NCI-H526 treated with DMSO at 0.1 percent for 48 hours (cell line): ENCODE measurements at places on chromosomes 1 and 21.

- DNase-seq: no peak
Observed at GRCh38 chr1:62070384-62071011, 124.2 kb upstream of the L1TD1 start.

DNA sequence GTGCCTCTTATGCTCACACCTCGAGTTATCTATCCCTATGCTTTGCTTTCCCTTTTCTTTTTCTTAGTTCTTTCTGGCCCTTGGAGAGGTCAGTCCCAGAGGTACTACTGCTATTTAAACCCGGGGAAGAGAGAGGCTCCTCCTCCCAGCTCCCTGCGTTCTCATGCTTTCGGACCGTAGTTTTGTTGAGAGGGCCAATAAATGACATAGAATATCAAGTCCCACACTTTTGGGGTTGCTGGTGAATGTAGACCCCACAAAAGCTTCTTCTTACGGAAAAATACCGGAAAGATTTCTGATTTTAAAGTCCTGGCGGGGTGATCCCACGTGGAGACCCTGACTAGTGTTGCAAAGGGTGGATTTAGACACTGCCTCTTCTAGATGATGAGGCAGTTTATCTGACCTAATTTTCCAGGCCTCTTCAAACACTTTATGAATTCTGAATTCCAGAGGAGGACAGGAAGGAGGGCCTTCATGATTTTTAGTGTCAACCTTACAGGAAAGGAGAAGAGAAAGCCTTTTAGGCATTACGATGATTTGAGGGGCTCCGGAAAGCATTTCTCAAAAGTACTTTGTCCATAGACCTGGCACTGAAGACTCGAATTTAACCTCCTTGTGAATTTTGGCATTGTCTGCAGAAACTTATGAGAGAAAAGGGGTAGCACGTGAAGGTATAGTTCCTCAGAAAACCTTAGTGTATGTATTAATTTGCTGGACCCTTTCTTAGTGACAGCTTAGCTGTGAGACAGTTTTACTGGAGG lies 694 bp downstream of the TMEM167B start:
- peak; percentile 81 for DNase-seq

GRCh38 chr1:7224644-7225043 lies 439.4 kb downstream of the CAMTA1 start:
- DNase-seq: no peak

DNA sequence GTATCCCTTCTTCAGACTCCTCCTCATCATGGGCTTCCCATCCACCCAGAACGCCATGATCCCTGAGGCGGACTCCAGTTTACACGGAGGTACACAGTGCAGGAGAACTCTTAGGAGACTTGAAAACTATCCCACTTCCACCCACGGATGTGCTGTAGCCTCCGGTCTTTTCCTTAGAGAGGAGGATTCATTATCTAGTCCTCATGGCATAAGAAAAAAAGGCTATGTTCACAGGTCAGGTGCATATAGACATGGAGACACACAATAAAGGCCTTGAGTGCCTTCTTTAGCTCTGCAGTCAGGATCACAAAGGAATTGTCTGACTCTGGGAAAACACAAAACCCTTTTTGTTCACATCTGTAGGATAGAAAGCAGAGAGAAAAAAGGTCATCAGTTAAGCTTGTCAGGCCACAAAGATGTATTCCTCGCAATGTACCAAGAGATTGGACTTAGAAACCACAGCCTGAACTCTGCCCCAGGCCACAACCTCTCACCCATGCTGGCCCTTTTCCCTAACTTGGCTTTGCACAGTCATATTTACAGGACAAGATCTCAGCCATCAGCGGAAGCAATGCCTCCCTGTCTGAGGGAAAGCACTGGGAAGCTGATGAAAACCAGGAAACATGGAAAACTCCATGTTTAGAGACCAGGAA lies 9.0 kb downstream of the CRP start:
- no peak for DNase-seq

GRCh38 chr1:112887599-112888283 lies 68.3 kb downstream of the SLC16A1 start:
- DNase-seq: no peak

DNA sequence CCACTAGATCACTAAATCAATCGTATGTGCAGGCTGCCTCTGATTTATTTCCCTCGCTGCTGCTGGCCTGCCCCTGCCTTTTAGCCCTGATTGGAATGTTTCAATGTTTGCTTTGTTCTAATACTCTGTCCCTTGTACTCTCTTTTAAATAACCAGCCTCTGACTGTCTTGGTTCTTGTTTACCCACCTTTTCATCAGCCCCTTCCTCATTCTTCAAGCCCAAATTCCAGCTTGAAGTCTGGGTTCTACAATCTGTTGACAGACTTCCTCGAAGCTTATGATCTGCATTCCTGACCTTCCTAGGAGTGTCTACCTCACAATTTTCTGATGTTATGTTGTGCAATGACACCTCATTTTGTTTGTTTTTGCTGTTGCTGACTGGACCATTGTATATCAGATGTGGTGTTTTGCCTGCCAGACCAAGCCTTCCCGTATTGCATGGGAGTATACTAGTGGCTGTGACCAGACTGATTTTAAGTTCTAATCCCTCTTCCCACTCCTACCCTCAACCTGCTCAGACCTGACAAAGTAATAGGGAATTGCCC lies 46.6 kb upstream of the APOBEC4 start:
- DNase-seq: no peak

GRCh38 chr1:3363756-3364155 lies 90.7 kb upstream of the ARHGEF16 start:
- no peak for DNase-seq

DNA sequence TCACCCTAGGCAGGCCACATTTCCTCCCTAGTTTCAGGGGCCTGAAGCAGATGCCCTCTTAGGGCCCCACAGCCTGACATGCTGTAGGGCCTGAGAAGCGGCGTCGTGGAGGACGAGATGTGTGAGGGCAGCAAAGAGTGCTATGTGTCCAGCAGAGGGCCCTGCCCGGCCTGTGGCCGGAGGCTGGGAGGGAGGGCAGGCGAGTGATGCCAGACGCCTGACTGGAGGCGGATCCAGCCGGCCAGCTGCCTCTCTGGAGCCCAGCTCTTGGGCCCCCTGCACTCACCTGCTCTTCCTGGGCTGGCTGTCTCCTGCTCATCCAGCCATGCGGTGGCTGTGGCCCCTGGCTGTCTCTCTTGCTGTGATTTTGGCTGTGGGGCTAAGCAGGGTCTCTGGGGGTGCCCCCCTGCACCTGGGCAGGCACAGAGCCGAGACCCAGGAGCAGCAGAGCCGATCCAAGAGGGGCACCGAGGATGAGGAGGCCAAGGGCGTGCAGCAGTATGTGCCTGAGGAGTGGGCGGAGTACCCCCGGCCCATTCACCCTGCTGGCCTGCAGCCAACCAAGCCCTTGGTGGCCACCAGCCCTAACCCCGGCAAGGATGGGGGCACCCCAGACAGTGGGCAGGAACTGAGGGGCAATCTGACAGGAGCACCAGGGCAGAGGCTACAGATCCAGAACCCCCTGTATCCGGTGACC lies at the start of gene GPR37L1:
TSS of gene GPR37L1 (plus strand) at position 279 of the 697 bp plus-strand sequence. CDS start at position 326, 47 bp downstream.
- DNase-seq: no peak

GRCh38 chr1:175415129-175415712 lies 222.6 kb upstream of the KIAA0040 start:
- no peak for DNase-seq

DNA sequence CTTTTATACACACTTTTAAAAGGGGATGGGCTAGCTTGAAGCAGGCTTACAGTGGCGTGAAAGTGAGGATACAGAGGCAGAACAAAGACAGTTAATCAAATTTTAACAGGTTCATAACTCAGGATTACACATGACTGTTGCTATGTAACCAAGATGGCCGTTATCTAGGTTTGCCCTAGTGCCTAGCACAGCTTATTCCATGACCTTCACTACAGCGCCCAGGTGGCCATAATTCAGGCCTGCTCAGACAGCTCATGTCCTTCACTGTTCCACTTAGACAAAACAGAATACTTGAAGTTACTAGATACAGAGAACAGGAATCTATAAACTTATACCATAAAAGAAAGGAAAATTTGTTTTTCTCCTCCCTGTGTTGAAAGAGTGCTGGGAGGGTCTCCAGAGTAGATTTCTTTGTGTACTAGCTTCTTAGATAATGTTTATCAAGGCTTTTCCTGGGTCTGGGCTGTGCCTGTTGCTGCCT lies 6.2 kb upstream of the SPRR2F start:
- DNase-seq: no peak

- no peak for DNase-seq
Observed at GRCh38 chr1:231338270-231339128, at the start of gene SPRTN. Gene SPRTN (plus strand): TSS chr1:231338293. CDS start chr1:231338384, 91 bp downstream.

GRCh38 chr1:187051618-187052232 lies 223.0 kb downstream of the PLA2G4A start:
- peak; percentile 67 for DNase-seq

GRCh38 chr1:42403880-42404400 lies 23.3 kb downstream of the RIMKLA start:
- no peak for DNase-seq
